Stimulated activated CD4-positive, alpha-beta T cell treated with anti-CD3 and anti-CD28 coated beads, Interleukin-1b, Interleukin-23, amount 100 ng/mL, for 48 hours (primary cell): ENCODE measurements at places on chromosomes 11 and 22.

- DNase-seq, result no peak
Observed at GRCh38 chr22:28925916-28926315, 42.5 kb downstream of the ZNRF3 start.

DNA sequence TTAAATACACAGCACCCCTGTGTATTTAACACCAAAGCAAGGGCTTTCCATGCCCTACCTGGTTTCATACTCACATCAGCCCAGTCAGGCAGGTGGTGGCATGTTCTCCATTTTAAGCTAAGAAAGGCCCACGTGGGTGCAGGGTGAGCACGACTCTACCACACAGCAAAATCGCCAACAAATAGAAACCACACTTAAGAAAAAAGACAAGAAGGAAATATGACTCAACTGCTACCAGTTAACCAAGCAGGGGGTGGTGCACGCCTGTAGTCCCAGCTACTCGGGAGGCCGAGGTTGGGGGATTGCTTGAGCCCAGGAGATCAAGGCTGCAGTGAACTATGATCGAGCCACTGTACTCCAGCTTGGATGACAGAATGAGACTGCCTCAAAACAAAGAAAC is 35.2 kb upstream of the TFIP11 start:
- DNase-seq, result peak; percentile 46

GRCh38 chr11:117380676-117381075 is 53.0 kb downstream of the CEP164 start:
- DNase-seq, result no peak

DNA sequence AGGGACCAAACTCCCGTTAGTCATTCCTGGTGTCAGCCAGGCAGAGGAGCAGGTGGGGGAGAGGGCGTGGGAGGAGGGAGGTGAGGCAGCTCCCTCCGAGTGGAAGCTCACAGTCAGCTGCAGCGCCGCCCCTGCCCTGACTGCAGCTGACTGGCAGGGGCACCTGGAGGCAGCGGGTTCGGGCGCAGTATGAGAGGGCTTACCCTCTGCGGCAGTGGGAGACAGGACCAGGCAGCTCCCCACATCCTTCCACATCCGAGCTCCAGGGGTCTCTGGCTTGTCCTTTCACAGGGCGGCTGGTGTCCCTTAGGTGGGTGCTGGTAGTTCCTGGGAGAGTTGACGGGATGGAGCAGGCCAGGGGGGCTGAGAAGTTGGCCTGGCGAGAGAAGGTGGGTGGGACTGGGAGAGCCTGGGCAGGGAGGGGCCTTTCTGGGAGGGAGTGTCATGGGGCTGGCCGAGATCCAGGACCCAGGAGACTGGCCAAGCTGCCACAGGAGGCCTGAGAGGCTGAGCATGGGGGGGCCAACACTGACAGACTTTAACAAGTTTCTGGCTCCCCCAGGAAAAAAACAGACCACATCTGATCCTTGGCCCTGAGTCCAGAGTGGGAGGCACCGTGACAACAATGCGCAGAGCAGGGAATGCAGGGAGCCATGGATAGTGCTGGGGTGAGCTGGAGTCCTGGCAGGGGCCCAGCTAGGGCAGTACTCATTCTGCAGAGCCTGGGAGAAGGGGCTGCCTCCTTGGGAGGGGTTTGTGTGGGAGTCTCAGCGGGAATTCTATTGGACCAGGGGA is 4.9 kb downstream of the ADORA2A start:
- peak; percentile 60 for DNase-seq

DNA sequence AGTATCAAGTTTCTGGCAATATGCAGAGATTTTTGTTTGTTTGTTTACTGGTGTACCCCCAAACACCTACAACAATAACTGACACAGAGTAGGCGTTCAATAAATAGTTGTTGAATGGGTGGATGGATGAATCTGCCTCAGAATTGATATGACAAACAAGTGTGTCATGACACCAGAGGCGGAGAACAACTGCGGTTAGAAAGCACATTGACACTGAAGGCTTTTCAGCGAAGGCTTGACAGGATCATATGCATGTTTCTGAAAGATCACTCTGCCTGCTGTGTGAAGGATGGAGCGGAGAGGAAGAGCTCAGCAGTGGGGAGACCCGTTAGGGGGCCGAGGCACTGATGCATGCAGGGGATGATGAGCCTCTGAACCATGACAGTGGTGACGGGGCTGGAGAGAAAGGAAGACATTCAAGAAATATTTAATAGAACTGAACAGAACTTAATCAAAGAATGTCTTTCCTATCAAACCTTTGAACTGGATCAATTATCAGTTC is 108.5 kb upstream of the USP47 start:
- DNase-seq, result no peak

GRCh38 chr11:64020976-64021756 is 14.6 kb upstream of the FLRT1 start:
- no peak for DNase-seq

DNA sequence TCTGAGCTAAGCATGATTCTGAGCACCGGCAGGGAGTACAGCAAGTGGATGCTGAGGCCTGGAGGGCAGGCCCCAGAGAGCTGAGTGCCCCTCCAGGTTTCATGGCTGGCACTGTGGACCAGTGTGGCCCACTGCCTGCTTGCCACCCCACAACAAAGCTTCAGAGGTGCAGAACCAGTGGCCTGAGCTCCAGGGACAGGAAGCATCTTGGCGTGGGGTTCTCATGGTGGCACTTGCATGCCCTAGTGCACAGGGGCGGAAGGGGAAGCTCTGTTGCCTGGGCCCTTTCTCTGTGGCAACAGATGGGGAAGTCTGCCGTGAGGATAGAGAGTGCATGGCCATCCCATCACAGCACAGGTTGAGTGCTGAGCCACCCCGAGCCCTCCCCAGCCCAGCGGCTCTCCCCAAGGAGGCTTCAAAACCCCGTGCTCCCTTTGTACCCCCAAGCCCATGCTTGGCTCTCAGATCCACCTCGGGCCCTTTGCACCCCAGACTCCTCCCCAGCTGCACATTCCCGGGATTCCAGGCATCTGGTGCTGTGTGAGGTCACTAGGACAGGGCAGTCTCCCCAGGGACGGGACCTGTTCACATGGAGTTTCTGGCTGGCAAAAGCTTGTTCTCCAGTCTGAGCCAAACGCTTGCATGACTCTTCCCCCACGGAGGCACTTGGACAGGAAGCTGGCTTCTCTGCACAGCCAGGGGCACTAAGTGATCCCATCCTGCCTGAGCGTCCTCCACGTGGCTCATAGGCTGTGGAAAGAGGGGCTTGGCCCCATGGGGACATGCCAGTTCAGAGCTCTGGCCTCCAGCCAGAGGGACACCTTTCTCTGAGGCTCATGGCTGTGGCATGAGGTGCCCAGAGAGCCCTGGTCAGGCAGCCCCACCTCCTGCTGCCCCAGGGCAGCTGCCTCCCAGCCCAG is 4.2 kb downstream of the SLC25A1 start:
- DNase-seq, result no peak

DNA sequence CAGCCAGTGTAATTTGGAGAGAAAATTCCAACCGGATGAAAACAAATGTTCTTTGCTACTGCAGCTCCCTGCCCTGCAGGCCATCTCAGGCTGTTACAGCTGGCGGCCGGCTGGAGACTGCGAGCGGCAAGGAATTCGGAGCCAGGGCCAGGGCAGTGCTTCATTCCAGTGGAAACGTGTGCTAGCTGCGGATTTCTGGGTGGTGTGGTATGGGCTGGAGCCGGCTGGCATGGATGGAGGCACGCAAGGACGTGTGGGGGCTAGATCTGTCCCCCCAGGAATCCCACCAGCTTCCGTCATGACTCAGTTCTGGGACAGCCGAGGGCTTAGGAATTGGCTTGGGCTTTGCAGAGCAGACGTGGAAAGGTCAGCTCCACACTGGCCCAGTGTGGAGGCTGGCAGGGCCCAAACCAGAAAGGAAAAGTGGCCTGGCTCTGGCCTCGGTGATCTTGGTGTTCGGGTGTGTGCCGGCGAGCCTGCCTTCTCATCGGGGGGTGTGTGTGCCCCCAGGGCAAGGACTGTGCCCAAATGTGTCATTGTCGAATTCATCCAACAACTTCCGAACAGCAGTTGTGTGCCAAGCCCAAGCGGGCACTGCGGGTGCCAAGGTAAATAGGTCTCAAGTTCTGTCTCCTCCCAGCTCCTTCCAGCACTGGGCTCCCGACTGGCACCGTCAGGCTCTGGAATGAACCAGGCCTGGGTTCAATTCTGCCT is 48.1 kb upstream of the SHISAL1 start:
- DNase-seq, result no peak

DNA sequence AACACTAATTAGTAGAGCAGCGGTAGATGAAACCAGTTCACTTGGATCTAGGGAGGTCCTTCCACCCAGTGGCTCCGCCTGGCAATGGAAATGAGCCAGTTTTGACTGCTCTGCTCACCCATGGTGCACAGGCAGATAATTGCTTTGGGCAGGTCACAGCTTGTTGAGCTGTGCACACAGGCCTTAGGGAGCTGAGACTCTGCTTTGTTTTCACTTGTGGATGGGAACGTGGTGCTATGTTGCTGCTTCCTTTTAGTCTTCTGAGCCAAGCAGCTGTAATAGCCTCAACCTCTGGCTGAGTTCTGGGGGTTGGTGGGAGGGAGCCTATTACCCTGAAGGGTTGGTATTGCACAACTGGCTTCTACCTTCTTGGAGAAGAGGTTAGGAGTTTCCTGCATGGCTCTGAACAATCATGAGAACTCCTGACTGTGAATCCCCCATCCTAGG is 262.3 kb upstream of the MTNR1B start:
- DNase-seq, result no peak

- DNase-seq, result no peak
Observed at GRCh38 chr11:122170815-122171475, 54.9 kb upstream of the BLID start.

- DNase-seq, result peak; percentile 32
Observed at GRCh38 chr11:10899121-10899830, 41.4 kb upstream of the ZBED5 start.

DNA sequence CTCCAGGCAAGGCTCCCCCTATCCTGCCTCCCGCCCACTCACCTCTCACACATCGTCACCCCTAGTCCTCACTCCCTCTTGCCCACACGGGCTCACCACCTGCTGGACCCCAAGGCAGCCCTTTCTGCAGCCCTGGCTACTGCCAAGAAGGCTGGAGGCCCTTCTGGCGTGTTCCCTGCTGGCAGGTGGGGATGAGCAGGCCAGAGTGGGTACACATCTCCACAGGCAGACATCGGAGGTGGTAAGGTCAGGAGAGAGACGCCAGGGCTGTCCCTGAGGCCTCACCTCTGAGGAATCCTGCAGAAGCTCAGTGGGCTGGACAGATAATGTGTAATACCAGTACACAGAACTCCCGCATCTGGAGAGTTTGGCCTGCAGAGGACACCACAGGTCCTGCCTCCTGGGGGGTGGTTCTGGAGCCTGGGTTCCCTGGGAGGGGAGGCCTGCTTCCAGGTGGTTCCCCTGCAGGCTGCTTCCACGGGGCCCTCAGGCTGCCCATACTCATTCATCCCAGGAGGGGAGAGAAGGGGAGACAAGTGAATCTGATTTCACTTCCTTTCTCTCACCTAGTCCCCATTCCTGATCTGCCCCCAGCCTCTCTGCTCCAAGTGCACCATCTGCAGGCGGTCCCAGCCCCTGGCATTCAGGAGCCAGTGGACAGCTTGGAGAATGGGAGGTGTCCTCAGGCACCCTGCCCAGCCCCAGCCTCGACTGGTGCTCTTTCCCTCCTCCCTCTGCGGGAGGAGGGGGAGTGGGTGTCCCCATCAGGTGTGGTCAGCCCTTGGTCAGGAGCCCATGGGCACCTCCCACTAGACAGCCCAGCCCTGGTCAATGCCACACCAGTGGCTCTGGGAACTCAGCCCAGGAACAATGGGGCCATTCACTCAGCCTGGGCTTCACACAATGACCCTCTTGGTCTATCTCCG is 6.1 kb upstream of the CHST1 start:
- no peak for DNase-seq

GRCh38 chr11:75873417-75874221 is 58.6 kb downstream of the UVRAG start:
- no peak for DNase-seq

DNA sequence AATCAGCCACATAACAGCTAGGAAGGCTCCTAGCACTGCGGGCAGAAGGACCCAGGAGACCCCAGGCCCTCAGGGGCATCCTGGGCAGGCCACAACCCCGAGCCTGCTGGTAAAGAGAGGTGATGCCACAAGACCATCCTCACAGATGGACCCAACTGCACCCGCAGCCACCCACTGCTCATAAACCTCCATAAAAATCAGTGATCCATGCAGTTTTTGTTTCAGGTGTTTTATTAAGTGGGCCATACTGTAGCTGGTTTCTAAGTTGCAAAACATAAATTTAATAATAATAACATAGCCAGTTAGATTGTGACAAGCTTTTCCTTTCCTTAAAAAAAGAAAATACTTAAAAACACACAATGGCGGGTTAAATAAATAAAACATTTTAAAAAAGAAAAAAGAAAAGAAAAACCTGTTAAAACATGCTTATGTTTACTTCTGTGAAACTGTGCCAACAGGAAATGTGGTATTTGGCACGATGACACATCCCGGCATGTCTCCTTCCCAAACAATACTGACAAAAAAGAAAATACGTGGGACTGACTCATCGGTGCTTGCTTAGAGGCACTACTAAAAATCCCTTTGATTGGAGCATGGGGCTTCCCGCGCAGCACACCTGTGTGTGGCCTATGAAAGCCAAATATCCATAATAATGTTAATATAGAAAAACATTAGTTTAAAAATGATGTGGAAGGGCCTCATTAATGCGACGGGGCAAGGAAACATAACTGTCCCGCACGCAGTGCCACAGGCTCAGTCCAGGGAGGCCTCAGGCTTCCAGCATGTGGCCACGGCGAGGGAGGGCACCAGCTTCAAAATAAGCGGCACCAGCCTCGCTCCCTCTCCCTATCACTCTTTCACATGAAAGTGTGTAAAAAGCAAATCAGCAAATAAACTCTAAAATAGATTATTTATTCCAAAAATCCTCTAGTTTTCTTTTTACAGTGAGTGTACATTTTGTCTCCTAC is 47.5 kb upstream of the SCUBE2 start:
- DNase-seq, result peak; percentile 28

GRCh38 chr11:134119094-134119493 is 50.2 kb downstream of the JAM3 start:
- no peak for DNase-seq

DNA sequence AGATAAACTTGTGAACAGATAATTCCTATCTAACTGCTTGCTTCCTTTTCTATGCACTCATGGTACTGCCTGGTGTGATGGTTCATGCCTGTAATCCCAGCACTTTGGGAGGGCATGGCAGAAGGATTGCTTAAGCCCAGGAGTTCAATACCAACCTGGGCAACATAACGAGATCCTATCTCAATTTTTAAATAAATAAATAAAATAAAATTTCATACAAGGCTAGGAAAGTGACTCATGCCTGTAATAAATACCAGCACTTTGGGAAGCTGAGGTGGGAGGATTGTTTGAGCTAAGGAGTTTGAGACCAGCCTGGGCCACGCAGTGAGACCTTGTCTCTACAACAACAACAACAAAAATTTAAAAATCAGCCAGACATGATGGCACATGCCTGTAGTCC is 166.6 kb downstream of the COMMD9 start:
- DNase-seq, result no peak

DNA sequence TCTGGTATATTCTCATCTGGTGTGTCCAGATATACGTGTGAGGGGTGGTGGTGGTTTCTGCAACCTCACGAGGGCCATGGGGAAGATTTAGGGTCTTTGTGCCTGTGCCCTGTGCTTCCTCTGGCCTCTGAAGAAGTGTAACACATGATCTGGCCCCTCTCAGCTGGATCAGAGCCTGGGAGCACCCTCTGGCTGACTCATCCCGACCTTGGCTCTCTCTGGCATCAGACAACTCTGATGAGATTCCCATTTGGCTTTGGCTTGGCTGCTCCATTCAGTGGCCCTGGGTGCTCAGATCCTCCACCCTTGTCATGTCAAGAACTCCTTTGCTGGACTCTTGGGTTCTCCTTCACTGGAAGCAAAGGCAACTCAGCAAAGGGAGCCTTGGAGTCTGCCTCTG is 45.2 kb downstream of the RASSF10 start:
- DNase-seq, result no peak

- no peak for DNase-seq
Observed at GRCh38 chr11:20158597-20159257, 1.5 kb downstream of the DBX1 start.
